ENCODE measurements at places on chromosomes 1 and 21.

GRCh38 chr1:99858881-99859280, 8.7 kb downstream of the AGL start:
- no peak for DNase-seq

DNA sequence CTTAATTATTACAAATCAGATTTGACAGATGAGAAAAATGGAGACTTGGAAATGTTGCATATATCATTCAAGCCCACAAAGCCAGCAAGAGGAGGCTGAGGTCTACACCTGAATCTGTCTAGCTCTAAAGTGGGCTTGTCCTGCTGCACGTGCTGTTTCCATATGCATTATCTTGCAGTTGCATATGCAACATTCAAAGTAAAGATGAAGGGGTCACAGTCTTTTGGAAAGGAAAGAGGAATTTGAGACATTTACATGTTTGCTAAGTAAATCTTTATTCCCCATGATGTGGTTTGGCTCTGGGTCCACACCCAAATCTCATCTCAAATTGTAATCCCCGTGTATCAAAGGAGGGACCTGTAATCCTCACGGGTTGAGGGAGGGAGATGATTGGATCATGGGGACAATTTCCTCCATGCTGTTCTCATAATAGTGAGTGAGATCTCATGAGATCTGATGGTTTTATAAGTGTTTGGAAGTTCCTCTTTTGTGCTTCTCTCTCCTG, 98.3 kb downstream of the BACH1 start:
- DNase-seq: no peak

DNA sequence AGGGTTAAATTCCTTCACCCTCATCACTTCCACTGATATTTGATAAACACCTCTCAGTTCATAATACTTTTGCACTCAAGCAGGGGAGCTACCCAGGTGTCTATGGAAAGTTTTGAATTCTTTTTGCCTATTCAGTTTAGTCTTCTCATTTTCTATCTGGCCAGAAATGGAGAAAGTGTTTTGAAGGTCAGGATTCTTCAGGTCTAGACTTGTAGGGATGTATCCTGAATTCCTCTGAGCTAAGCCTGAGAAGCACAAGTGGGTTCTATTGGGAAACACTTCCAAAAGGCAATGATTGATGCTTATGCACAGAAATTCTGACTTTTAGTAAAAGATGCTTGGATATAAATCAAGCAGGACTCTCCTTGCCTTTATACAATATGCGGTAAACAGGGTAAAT, 217.8 kb upstream of the HOOK1 start:
- no peak for DNase-seq

- DNase-seq: no peak
Observed at GRCh38 chr1:219330669-219331068, 157.0 kb downstream of the LYPLAL1 start.

DNA sequence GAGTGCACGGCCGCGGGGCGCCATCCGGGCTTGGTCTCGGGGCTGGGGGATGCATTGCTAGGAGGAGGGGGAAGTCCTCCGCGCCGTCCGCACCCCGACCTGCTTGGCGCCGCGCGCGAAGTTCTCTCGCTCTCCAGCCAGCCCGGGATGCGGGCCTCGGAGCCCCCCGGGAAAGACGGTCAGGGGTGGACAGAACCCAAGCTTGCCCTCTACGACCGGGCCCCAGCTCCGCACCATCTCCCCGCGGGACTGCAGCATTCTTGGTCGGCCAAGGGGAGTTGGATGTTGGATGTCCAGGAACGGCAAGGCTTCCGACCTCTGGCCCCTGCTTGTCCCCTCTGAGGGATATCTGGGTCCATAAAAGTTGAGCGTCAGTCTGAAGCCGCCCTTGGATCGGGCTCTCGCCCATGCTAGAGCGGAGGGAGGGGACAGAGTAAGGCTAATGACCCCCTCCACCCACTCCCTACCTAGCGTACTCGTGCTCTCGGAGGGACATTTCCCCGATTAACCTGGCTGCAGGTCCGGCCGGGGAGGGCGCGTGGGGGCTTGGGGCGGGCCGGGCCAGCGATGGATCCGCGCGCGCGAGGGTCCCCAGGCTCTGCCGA, 522 bp downstream of the DISP3 start:
- no peak for DNase-seq

- DNase-seq: no peak
Observed at GRCh38 chr1:10304295-10304694, 93.9 kb downstream of the KIF1B start.

- DNase-seq: no peak
Observed at GRCh38 chr1:222195857-222196256, 352.0 kb downstream of the HHIPL2 start.

- DNase-seq: no peak
Observed at GRCh38 chr1:57522575-57522974, 98.7 kb upstream of the DAB1 start.

- DNase-seq: no peak
Observed at GRCh38 chr1:198711837-198712236, 73.0 kb downstream of the PTPRC start.

- no peak for DNase-seq
Observed at GRCh38 chr1:187262731-187263130, 434.0 kb downstream of the PLA2G4A start.

All from pulmonary artery endothelial cell (primary cell).